ENCODE measurements at places on chromosomes 1 and 21. TPM values are rescaled to one million over a fixed set of nuclear protein-coding genes. Genes with fewer than 3 reads are reported as not detected.

GRCh38 chr1:201925301-201925567 is 21.1 kb downstream of the LMOD1 start:
- no peak for DNase-seq

DNA sequence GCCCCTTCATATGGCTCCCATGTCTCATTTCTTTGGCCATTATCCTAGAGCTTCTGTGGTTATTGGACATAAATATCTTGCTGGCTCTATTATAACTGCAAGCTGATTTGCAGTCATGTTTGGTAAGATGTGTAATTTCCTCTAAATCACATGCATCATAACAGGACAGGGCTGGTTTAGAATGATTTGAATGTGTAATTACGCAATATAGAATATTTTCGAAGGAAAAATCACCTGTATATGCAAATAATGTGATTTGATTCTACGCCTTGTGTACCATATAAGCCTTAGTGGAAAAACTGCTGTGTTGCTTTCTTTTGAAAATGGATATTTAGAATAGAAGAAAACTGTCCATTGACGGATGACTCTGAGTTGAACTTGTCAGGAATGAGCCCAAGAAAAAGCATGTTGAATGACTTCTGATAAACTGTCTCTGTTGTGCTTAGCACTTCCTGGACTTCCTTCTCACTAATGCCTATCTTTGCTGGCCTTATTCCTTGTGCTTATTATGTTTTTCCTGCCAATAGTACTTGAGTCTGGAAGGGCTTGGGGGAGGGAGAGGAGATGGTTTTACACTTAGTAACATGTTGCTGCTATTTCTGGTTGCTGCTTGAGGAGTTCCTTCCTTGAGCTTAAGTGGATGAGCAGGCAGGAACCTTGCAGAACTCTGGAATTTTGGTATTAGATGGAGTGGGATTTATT is 6.5 kb downstream of the CACHD1 start:
- DNase-seq, result no peak

GRCh38 chr1:168304865-168305264 is 24.2 kb downstream of the TBX19 start:
- no peak for DNase-seq

DNA sequence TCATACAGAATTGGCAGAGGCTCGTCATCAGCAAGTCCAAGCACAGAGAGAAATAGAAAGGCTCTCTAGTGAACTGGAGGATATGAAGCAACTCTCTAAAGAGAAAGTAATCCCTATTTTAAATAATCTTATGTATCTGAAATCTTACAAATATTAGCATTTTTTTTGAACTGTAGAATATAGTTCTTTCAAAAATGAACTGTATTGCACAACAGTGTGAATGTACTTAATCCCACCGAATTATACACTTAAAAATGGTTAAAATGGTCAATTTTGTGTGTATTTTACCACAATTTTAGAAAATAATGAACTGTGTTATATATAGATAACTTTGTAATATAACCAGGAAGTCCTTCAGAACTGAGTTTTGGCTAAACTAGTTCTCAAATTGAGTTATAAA is 75.9 kb downstream of the CCDC18 start:
- DNase-seq, result no peak

DNA sequence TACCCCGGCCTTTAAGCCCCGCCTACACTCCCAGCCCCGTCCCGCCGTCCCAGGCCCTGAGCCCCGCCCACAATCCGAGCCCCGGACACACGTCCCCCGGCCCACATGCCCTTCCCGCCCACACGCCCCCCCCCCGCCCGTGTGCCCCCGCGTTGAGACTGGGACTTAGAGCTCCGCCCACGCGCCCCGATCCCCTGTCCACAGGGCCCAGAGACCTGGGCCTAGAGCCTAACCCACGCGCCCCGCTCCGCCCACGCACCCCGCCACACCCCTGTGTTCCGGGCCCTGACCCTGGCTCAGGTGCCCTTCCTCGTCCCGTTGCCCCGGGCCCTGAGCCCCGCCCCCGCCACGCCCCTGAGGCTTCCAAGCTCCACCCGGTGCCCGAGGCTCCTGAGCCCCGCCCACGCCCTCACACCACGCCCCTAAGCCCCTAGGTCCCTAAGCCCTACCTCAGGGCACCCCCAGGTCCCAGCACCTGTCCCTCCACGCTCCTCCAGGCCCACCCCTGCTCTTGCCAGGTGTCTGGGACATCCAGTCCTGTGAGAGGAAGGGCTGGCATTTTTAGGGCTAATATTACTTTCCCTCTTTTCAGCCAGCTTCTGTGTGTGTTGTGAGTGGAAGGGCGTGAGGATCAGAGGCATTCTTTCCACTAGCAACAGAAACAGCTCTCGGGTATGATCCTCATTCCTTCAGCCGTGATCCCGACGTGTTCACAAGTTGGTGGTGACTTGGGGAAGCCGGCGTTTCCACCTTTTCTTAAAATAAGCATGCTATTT is 552 bp upstream of the GPR157 start:
- no peak for DNase-seq

DNA sequence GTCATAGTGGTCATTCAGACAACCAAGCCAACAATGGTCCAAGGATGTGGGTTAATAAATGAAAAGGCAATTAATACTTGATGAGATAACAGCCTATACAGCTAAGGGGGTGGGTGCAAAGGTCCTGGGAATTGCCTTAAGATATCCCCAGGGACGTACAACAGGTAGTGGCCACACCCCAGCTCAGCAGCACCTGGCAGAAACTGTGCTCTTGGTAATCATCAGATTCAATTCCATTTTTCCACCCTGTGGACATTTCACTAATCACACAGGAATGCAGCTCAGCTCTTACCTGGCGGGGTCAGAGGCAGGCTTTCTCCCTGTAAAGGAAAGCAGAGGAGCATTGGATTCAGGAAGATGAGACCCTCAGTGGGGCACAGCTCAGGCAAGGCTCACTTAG is 32.9 kb downstream of the FCRL5 start:
- no peak for DNase-seq

- no peak for DNase-seq
Measured at GRCh38 chr1:211479624-211480023, 12.3 kb downstream of the RD3 start.

DNA sequence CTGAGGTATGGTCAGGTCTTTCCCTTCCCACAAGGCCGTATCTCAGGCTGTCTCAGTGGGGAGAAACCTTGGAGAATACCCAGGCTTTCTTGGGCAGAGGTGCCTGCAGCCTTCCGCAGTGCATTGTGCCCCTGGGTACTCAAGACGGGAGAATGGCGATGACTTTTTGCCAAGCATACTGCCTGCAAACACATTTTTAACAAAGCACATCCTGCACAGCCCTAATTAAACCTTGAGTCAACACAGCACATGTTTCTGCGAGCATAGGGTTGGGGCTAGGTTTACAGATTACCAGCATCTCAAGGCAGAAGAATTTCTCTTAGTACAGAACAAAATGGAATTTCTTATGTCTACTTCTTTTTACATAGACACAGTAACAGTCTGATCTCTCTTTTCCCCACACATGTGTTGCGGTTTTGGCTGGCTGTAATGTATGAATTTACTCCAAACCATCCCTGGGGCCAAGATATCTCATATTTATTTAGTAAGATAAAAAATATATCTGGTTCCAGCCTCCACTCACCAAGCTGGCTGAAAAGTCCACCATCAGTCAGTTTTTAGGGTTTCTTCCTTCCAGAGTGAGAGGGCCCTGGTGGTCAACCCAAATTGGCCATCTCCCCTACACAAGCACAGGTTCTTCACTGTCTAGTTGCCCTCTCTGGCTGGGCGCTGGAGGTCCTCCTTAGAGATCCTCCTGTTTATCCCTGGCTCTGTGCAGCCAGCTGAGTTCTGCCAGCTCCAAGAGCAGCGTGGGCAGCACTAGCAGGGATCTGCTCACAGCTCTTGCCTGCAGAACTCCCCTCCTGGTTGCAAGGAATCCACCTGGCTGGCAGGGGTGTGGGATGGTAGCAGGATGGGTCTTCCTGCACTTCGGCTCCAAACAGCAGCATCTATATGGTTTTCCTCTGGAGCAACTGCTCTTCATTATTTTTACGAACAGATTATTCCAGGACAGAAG is 2.6 kb downstream of the FAAH start:
- no peak for DNase-seq

- no peak for DNase-seq
Measured at GRCh38 chr1:101221945-101222429, 14.8 kb upstream of the S1PR1 start.

- DNase-seq, result no peak
Measured at GRCh38 chr1:111234866-111235265, 7.4 kb downstream of the CHI3L2 start.

The S100B gene
- polyA plus RNA-seq, result not detected

The C1orf35 gene
- polyA plus RNA-seq, result 11.9 TPM

The ICOSLG gene
- 2.2 TPM for polyA plus RNA-seq

The WDR47 gene
- polyA plus RNA-seq, result 54.7 TPM

The CAMK1G gene
- not detected for polyA plus RNA-seq

Data from keratinocyte (primary cell).